ENCODE measurements at places on chromosomes 5 and 9.
A peak's percentile ranks its signal among the peaks of the same experiment; 100 is the strongest.

DNA sequence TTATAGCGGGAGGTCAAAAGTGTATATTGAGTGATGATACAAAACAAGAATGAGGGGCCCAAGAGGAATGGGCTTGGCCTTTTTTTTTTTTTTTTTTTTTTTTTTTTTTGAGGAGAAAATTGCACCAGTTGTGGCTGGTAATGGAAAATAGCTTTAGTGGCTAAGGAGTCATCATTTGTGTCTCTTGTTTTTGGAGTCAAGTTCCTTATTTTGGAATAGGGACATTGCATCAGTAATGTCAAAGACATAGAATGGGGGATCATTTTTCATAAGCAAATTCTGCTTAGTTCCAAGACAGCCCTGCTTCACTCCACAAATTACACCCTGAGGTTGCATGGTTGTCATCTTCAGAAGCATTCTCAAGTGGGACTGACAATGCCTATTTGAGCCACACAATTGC lies 137.4 kb downstream of the STK32A start:
- DNase-seq = no peak

DNA sequence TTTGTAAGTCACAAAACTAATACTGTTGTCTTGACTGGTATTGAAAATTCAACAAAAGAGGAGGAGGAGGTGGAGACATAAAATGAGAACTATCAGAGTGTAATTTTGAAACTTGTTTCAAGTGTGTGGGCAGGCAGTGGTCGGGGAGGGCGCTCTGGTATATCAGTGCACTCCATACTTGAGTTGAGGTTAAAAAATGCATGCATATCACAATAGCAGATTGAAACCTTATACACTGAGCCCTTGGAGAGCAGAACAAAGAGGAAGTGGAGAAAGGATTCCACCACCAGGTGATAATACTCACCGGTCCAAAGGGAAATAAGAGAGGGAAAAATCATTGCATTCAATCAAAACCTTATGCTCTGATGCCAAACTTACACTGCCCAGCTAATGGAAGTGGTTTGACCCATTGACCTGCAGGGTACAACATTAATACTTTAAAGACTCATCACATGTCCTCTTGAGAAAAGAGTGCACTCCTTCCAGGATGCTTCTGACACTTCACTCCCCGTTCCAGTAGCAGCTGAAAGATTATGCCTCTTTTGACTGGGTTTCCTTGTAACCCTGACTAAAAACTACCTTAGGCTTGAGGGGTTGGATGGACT lies 79.5 kb upstream of the FAM169A start:
- DNase-seq = no peak

GRCh38 chr5:150765799-150766169 lies 7.0 kb upstream of the DCTN4 start:
- DNase-seq = no peak

DNA sequence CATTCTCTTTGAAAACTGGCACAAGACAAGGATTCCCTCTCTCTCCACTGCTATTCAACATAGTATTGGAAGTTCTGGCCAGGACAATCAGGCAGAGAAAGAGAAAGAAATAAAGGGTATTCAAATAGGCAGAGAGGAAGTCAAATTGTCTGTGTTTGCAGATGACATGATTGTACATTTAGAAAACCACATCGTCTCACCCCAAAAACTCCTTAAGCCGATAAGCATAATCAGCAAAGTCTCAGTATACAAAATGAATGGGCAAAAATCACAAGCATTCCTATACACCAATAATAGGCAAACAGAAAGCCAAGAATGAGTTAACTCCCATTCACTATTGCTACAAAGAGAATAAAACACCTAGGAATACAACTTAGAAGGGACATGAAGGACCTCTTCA lies 21.0 kb upstream of the EPB41L4A start:
- DNase-seq = no peak

- DNase-seq = no peak
Measured at GRCh38 chr9:16154521-16155078, 601.8 kb downstream of the CCDC171 start.

DNA sequence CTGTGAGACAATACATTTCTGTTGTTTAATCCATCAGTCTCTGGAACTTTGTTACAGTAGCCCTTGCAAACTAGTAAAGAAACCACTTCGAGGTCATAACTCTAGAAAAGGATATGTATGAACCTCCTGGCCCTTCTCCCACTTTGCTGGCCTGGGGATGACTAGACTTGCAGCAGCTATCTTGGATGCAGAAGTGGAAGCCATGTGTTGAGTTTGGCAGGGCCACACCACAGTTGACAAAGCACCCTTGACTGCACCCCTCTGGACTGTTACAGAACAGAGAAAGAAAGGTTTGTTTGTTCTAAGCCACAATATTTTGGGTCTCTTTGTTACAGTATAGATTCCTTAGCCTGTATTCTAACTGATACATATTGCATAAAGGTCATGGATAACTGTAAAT lies 183.2 kb upstream of the TAS2R1 start:
- DNase-seq = no peak

- no peak for DNase-seq
Measured at GRCh38 chr5:108081707-108082106, 300.2 kb downstream of the FBXL17 start.

DNA sequence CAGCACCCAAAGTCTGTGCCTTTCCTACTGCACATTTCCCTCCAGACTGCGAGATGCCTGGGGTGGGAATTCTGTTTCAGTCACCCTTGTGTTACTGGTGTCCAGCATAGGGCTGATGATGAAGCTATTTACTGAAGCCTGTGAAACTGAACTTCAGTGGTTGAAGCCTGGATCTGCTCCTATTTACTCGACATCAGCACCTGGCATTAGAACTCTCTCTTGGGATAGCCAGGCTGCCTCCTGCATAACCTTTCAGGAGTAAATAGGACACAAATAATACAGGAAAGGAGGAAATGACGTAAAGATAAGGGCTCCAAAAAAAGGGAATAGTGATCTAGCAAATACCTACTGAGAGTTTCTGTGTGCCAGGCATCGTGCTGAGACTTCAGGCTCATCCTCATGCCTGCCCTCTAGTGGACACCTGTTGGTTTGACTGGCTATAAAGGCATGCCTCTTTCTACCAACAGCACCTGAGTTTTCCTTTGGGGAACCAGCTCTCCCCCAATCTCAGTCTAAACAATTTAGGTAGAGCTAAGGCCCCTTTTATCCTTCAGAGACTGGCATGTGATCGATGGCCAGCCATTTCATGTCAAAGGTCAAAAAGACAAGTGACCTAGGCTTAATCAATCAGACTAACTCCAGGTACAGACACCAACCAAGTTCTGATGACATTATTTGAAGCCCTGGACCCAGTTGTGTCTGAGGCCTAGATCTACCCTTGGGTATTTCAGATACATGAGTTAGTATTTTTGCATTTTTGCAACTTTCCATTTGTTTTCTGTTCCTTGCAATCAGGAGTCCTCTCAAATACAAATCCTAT lies 192.1 kb upstream of the TRIM32 start:
- DNase-seq = peak; percentile 62

GRCh38 chr5:160023007-160023907 lies 14.3 kb downstream of the TTC1 start:
- peak; percentile 38 for DNase-seq

- no peak for DNase-seq
Measured at GRCh38 chr9:81534138-81534875, 155.0 kb downstream of the TLE1 start.

DNA sequence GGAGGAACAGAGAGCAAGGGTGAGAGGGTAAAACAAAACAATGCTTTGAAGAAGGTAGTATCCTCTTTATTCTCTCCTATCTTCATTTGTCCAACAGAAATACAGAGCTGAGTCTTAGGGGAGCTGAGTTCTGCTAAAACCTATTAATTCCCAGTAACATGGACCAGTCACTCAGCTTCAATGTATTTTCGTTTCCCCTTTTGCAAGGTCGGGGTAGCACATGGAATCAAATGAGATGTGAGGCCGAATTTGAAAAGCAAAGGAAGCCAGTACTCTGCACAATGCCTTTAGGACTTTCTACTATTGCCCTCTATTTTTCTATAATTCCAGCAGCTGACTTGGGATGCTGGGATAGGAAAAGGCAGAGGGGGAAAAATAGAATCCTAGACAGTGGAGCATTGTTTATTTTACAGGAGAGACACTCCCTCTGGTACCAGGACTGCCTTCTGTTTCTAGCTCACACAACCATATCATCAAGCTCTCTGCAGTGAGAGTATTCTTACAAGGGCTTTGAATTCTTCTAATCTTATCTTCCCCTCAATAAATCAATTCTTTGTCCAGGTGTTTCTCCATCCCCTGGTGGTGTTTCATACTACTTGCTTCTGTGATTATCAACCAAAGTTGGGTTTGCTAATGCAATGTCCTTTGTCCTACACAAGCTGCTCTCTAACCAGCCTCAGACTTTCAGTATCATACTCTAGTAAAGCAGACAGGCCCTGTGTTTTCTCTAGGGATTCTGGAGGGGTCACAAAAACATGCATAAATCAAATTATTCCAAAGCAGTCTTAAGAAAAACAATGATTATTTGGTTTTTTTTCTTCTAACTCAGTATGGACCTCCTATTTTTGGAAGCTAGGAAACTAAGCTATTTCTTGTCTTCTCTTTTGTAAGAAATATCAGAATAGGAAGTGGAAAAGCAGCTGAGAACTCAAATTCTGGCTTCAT lies 341.5 kb downstream of the OSTF1 start:
- DNase-seq = no peak

DNA sequence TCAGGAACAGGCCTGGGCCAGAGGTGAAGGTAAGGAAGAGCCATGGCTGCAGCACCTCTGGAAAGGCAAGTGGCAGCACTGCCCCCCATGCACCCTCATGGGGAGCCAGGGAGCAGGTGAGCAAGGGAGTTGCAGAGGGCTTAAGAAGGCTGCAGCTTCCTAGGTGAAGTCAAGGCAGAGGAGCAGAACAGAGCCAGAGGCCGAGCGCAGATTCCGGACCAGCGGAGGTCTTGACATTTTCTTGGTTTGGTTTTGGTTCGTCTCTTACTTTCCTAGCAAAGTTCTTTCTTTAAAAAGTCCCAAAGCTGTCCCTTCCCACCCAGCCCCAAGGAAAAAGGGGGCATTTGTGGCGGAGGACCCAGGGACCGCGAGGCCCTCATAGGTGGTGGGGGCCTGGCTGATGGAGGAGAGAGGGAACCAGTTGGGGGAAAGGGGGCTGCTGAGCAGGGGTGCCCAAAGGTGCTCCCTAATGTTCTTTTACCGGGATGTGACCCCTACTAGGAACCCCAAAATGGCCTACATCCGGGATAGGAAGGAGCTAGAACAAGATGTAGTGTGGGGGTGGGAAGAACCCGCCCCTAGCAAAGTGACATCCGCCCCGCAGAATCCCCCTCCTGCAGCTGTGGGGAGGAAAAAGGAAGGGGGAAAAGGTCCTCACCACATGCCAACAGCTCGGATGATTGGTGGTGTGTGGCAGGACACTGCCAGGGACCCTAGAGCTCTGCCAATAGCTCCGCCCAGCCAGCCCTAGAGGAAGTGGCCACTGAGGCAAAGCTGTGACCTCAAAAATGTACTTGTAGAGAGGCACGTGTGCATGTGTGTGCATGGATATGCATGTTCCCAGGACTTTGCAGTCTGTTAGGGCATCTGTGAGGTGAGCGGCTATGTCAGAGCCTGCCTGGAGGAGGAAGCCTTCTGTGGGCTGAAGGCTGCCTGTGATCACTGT lies 914 bp upstream of the CD72 start:
- DNase-seq = peak; percentile 81

DNA sequence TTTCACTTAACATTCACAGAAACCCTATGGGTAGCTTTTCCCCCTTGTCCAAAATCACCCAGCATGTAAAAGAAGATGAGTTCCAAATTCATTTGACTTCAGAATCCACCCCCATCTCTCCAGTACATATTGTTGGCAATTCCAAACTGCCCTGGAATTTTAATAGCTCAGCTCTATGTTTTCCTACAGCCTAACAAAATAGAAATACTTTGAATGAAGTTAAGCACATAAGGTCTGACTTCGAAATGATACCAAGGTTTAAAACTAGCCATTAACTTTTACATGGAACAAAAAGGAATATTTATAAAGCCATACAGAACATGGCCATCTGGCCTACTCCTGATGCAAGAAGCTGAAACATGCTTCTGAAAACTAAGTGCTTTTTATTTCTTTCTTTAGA lies 634.3 kb downstream of the PDE4D start:
- DNase-seq = no peak

- DNase-seq = no peak
Measured at GRCh38 chr5:9283473-9283872, 262.4 kb downstream of the SEMA5A start.

- no peak for DNase-seq
Measured at GRCh38 chr9:120528829-120529228, 51.1 kb downstream of the CDK5RAP2 start.

- no peak for DNase-seq
Measured at GRCh38 chr5:11476866-11477265, 427.4 kb downstream of the CTNND2 start.

DNA sequence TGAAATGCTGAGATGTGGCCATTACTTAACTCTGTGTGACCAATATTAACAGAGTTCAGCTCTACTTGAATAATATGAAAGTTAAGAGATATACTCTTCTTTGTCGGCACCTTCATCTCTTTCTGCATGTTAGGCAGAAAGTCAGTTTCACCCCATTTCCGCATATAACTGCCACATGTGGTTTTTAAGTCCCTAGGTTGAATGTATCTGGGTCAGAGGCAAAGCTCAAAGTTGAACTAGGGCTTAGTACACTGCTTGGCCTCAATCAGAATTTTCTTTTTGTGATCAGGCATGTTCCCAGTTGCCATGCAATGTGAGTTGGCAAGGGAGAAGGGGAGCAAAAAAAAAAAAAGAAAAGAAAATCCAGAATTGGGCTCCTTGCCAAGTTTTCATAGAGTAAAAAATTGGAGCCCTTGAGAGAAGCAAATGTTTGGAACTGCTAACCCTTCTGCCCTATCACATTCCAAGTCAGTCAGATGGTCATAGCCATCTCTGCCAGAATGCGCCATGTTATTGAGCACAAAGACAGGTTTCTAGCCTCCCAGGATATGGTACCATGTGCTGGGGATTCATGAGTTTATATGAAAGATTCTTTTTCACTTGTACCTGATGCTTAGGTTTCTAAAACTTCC lies 251.2 kb upstream of the RORB start:
- DNase-seq = no peak

GRCh38 chr5:95959888-95960666 lies 1.6 kb downstream of the ELL2 start:
- DNase-seq = no peak

DNA sequence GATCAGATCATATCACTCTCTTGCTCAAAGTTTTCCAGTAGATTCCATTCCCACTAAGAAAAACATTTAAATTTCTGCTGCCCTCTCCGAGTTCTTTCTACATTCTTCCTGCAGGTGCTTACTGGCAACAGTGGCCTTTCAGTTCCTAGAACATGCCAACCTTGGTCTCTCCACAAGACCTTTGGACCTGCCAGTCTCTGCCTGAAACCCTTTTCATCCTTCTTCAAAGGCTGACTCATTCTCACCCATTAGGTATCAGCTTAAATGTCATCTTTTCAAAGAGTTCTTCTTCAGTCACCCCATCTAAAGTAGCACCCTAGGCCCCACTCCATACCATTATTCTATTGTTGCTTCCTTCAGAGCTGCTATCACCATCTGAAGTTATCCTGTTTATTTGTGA lies 21.8 kb downstream of the PPIC start:
- DNase-seq = no peak

DNA sequence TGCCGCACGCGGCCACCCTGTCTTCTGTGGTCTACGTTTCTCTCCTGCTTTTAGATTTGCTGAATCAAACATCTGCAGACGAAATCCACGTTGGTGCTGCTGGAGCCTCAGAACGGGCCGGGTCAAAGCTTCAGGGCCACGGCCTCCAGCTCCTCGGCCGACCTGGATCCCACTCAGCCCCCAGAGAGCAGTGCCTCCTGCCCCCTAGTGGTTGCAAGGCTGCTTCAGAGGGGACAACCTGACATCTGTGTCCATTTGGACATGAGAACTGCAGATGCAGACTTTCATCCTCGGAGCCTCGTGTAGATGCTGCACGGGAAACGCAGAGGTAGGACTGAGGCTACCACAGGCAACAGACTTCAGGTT lies 23.0 kb upstream of the SLC6A3 start:
- no peak for DNase-seq
